HTR-8/SVneo (cell line): ENCODE measurements at places on chromosomes 1 and 21.

DNA sequence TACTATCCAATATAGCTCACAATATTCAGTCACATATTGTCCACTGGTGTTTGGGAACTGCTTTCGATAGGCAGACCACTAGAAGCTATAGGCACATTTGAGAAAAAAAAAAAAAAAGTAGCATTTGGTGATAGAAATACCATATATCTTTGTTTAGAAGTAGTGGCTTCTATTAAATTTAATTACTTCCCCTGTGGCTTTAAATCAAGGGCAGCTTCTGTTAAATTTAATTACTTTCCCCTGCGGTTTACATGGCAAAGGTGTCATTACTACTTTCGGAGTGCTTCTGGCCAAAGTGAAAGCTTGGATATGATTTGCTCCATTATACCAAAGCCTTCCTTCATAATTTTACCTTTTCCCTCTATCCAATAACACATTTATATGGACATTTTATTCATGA lies 229.9 kb downstream of the TTLL7 start:
- no peak for DNase-seq

- DNase-seq, result no peak
These were observed 1153.1 kb upstream of the B3GALT2 start for GRCh38 chr1:194339471-194339870.

DNA sequence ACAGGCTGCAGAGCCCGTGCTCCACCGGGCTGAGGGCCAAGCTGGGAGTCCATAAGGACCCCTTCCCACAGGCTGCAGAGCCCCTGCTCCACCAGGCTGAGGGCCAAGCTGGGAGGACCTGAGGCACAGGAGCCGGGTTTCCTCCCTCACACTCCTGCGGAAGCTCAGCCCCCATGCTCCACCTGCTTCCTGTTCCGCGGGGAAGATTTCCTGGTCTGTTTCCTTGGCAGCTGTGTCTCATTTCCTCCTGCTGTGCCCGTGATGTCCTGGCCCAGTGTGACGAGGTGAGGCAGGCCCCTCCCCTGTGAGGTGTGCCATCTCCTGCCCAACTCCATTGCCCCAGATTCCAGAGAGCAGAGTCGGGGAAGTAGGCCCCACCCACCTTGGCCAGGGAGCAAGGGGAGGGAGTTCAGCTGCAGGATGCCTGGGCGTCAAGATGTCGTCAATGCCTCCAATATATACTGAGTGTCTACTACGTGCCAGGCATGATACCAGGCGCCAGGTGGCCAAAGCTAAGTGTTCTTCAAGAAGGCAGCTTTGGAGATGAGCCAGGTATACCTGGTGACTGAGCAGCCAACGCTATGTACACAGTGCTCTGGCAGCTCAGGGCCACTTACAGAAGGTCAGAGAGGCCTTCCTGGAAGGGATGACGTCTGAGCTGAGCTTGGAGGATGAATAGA lies 58.8 kb downstream of the NAV1 start:
- no peak for DNase-seq

GRCh38 chr1:156705918-156706656 lies 704 bp upstream of the CRABP2 start:
- DNase-seq, result no peak

GRCh38 chr1:117606649-117607430 lies 992 bp downstream of the TENT5C start:
- no peak for DNase-seq

GRCh38 chr1:59163268-59164092 lies 133.4 kb upstream of the FGGY start:
- DNase-seq, result no peak

GRCh38 chr1:24390924-24391782 lies 22.4 kb downstream of the STPG1 start:
- peak; percentile 68 for DNase-seq

GRCh38 chr1:234601301-234602017 lies 8.5 kb downstream of the IRF2BP2 start:
- DNase-seq, result no peak

GRCh38 chr1:206808615-206809014 lies 36.3 kb upstream of the IL10 start:
- DNase-seq, result peak; percentile 31

GRCh38 chr1:152451254-152451653 lies 37.2 kb upstream of the CRNN start:
- no peak for DNase-seq

DNA sequence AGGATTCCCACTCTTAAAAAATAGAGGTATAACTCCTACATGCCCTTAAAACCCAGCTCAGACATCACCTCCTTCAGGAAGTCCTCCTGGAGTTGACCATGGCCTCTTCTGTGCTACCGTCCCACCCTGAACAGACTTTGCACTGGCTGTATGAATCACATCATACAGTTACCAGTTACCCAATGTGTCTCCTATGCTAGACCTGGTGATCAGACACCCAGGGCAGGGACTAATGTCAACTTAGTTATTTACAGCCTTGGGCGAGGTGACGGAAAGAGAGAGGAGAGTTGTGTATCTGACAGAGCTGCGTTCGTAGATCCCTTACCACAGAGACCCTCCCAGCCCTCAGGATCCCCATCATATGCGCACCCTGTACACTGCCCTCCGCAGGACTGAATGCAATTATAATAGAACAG lies 72.7 kb downstream of the SLC66A1 start:
- no peak for DNase-seq

GRCh38 chr21:42201615-42202161 lies 17.3 kb upstream of the ABCG1 start:
- no peak for DNase-seq

- DNase-seq, result no peak
These were observed 163.9 kb downstream of the TSEN15 start for GRCh38 chr1:184215274-184215925.

GRCh38 chr1:29639156-29639736 lies 402.9 kb downstream of the PTPRU start:
- no peak for DNase-seq
